ENCODE measurements at places on chromosomes 11 and 22.

DNA sequence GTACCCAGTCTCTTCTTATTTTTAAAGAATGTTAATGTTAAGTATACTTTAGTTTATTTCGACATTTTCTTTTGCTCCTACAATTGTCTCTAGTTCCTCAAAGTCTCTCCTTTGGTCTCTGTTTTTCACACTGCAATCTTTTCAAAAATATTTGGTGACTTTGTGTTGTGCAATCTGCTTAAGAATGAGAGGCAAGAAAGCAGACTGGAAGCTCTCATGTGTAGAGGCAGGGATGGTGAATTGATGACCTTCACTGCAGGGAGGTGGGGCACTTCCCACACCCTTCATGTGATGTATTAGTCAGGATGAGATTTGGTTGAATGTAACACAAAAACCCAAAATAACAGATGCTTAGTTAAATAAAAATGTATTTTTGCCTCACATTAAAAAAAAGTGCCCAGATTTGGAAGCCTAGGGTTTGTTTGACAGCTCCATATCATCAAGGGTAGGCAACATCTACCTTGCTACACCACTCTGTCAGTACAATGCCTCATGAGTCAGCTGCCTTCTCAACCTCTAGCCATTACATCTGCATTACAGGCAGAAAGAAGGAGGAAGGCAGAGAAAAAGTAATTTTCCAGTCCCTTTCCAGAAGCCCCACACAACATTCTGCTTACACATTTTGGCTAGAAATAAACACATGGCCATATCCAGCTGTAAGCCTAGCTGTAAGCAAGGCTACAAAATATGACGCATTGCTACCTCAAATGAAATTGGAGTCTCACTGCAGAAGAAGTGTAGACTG lies 3.8 kb upstream of the MMP27 start:
- DNase-seq: no peak

GRCh38 chr11:122804161-122804560 lies 34.1 kb upstream of the CRTAM start:
- no peak for DNase-seq

DNA sequence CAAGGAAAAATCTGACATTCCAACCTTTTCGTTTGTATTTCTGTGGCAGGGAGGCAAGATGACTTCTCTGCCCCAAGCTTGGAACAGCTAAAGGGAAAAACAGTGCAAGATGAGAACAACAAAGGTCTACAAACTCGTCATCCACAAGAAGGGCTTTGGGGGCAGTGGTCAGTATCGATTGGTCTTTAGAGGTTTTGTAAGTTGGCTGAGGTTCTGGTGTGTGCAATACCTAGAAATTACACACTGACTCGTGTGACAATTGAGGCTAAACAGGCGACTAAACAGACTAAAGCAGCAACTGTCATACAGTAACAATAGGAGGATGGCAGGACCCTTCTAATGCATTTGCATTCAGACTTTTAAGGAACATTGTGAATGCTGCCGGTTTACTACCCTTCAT lies 994 bp downstream of the DEPDC5 start:
- no peak for DNase-seq

DNA sequence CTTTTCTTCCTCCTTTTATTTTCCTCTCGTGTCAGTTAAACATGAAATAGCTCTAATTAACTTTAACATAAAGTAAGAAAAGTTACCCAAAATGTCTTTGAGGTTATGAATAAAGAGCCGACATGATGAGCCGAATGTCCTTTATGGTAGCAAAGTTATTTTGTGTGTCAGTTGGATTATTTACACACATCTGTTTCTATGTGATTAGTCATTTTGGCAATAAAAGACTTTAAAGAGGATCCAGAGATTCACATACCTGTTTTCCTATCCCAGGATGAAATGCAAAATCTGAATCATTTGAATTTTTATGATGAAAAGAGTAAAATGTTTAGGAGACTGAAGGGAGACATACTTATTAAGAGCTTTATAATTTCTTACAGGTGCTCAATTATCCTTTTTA lies 34.0 kb upstream of the TECTA start:
- no peak for DNase-seq

- no peak for DNase-seq
These were observed 8.4 kb downstream of the VSTM5 start for GRCh38 chr11:93842034-93842433.

DNA sequence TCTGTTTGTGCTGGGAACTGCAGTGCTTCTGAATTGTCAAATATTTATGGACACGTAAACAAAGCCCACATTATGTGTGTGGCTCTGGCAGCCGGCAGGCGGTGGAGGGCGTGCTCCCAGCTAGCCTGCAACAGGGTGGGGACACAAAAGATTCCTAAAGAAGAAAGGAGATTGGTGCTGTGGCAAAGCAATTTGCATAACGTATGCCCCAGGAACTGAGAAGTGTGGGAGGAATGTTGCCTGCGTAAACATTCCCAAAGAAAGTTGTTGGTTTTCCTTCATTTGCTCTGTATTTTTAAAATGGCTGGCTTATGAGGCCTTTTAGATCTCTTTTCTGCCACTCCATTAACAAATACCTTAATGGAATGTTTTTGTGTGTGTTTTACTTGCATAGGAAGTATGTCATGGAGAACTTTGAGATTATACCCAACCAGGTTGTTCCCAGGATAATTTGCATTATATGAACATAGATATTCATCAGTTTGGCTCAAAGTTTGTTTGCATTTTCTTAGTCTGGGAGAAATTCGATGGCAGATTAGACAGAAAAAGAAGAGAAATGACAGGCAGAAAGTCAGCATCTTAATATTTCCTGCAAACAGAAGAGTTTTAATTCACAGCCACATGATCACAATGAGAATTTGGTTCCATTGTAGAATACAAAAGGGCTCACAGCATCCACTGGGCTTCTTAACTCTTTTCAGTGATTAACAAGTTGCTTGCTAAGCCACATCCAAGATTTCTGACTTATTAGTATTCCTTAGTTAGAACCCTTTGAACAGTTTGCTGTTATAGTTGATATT lies 41.8 kb upstream of the DLAT start:
- no peak for DNase-seq

GRCh38 chr11:67006029-67006884 lies 16.7 kb upstream of the SYT12 start:
- DNase-seq: no peak

GRCh38 chr11:82043316-82043715 lies 690.3 kb downstream of the FAM181B start:
- DNase-seq: no peak

GRCh38 chr11:69791276-69792180 lies 16.4 kb upstream of the FGF4 start:
- DNase-seq: peak; percentile 45

DNA sequence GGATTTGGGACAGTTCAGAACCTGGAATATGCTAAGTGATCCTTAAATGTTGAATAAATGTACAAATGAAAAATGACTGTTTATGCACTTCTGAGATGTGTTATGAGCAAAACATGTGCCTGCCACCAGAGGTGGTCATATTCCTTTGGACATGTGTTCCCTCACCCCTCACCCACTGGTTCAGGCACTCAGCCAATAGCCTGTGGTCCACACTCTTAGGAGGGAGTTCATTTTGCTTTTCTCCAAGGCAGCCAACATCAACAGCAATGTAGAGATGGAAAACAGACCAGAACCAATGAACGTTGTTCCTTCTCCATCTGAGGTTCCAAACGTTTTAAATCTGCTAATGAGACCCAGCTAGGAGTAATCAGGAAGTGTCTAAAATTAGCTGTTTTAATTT lies 44.0 kb downstream of the RPUSD4 start:
- DNase-seq: no peak
